ENCODE measurements at places on chromosomes 7 and 10.

- no peak for DNase-seq
Observed at GRCh38 chr7:122550545-122550944, 148.4 kb downstream of the RNF133 start.

- no peak for DNase-seq
Observed at GRCh38 chr7:138338361-138338760, 121.7 kb upstream of the TRIM24 start.

GRCh38 chr10:77325233-77325537, 312.4 kb downstream of the KCNMA1 start:
- DNase-seq, result no peak

DNA sequence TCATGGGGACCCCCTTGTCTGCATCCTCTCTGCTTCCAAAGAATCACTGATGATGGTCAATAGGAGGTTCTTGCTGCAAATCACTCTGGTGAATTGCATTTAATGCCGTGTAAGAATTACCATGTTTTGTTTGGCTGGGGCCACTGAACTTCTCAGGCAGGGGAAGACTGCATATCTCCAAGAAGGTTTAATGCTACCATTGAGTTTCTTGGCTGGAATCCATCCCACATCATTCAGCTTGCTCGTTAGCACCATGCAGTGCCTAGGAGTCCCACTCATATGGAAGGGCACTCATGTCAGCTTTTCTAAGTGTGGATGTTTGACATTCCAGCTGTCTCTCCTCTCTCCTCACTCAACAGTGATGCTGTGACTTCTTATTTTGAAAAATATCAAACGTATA, 50.2 kb upstream of the BAMBI start:
- no peak for DNase-seq

GRCh38 chr10:112362833-112363232, 11.1 kb upstream of the ACSL5 start:
- DNase-seq, result no peak

- DNase-seq, result peak; percentile 76
Observed at GRCh38 chr10:76547352-76547972, 1090.1 kb downstream of the KCNMA1 start.

DNA sequence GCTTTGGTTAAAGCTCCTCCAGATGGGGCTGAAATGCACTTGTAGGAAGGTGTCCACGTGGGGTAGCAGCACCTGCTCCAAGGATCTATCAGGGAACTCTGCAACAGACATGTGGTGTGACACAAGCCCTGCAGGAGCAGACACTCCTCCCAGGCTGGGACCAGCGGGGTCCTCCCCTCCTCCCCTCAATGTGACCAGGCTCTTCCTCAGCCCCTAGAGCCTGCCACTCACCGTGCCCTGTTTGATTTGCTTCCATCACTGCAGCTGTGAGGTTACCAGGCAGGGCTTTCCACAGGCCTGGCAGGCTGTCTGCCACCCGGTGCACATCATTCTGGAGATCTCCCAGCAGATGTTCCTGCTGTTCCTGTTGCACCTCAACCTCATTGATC, 13.4 kb downstream of the MMRN2 start:
- no peak for DNase-seq

GRCh38 chr7:20310963-20311742, 19.5 kb upstream of the ITGB8 start:
- no peak for DNase-seq

Measured in hippocampal formation (tissue), 2 donors.